Fibroblast of skin of left biceps (primary cell): ENCODE measurements at places on chromosomes 7 and 10.

- no peak for DNase-seq
These were observed 733.9 kb upstream of the ZWINT start for GRCh38 chr10:57094965-57095364.

GRCh38 chr7:92205987-92206386 lies 27.0 kb upstream of the LRRD1 start:
- DNase-seq = no peak

- no peak for DNase-seq
These were observed 7.6 kb upstream of the C10orf105 start for GRCh38 chr10:71727105-71727737.

- no peak for DNase-seq
These were observed 19.4 kb upstream of the EZH2 start for GRCh38 chr7:148903504-148903903.

GRCh38 chr10:29499993-29500537 lies 134.7 kb downstream of the SVIL start:
- no peak for DNase-seq

DNA sequence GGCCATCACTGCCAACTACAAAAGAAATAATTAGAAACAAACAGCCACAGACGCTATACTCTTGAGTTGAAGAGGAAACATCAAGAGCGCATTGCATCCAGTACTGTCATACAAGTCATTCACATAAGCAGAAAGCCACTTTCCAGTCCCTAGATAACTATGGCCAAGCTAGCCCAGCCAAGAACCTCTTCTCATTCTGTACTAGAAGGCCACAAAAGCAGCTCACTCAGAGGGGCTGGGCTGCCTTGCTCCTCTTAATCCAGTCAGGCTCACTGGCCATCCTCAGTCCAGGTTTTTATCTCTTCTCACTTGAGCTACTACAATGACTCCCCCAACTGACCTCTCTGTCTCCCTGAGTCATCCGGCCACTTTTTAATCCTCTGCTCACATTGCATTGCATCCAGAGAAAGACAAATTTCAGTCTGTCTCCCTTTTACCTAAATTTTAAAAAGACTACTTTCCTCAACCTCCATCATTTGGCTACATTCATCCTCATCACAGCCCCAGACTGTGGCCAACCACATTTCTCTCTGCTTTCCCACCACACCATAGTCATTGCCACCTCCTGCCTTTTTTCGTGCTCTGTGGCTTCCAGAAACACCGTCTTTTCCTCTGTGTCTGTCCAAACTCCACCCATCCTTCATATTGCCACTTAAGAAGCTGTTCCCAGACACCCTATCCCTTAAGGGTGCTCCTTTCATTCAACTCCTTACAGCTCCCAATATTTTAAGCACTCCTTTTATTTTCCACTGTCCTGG lies 25.0 kb downstream of the PPP1R3C start:
- no peak for DNase-seq

- no peak for DNase-seq
These were observed 32.9 kb downstream of the TACC2 start for GRCh38 chr10:122021828-122022227.

GRCh38 chr10:121531076-121531829 lies 67.0 kb downstream of the FGFR2 start:
- DNase-seq = no peak

GRCh38 chr7:22666732-22667131 lies 60.3 kb upstream of the IL6 start:
- DNase-seq = no peak

DNA sequence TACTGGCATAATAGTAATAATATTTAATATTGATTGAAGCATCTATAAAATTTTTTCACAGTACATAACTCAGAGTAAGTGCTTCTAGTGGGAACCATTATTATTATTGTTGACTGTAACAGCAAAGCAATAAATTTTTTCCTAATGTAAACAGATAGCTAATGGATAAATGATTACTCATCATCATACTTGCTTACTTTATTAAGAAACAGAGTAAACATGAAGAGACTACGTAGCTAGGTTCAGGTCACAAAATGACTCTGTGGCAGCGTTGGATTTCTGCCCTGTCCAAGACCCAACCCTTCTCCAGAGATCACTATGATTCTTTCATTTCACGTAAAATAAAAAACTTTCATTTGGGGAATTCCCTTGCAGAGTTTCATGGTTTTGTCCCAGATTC lies 8.3 kb upstream of the ABCB5 start:
- DNase-seq = no peak

DNA sequence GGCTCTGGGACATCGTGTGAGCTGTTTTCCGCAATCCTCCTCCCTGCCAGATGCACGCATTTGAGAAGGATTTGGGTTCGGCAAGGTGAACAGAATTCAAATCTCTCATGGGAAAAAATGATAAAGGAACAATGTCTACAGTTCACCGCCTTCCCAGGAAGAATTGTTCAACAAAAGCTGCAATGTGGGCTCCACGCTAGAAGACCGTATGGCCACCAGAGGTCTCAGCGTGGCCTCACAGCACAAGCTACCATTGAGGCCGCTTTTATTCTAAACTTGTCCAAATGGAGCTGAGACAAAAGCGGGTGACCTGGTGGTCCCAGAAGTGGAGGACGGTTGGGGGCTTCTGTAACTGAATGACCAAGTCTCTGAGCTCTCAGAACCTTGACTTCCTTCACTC lies 733.1 kb downstream of the PARD3 start:
- no peak for DNase-seq

DNA sequence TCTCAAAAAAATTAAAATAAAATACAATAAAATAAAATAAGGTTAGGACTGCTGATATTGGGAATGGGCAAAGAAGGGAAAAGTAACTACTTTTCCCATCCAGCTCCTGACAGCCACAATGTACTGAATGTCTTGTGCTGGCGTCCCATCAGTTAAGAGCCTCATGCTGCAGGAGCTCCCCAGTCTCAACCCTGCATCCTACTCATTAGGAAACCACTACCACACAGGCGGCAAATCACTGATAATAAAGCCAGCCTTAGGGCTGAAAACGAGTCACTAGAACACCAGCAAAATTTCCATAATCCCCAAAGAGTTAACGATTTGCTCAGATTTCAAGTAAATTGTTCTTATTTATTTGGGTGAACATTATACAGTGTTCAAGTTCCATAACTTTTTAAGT lies 4.3 kb downstream of the YWHAG start:
- DNase-seq = no peak

DNA sequence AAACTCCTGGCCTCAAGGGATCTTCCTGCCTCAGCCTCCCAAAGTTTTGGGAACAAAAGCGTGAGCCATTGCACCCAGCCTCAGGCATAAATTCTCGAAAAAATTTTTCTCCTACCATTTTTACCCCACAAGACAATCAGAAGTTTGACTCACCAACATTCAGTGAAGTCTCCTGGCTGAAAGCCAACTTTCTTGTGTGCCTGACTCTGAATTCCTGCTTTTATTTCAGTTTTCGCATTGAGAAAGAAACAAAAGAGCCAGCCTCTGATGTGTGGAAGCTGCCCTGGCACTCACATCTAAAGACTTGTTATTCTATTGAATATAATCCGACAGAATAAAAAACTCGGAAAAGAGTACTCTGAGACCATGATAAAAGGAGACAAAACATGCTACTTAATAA lies 402.9 kb downstream of the MAGI2 start:
- peak; percentile 2 for DNase-seq

- no peak for DNase-seq
These were observed 31.5 kb downstream of the CUL2 start for GRCh38 chr10:35058686-35059085.

DNA sequence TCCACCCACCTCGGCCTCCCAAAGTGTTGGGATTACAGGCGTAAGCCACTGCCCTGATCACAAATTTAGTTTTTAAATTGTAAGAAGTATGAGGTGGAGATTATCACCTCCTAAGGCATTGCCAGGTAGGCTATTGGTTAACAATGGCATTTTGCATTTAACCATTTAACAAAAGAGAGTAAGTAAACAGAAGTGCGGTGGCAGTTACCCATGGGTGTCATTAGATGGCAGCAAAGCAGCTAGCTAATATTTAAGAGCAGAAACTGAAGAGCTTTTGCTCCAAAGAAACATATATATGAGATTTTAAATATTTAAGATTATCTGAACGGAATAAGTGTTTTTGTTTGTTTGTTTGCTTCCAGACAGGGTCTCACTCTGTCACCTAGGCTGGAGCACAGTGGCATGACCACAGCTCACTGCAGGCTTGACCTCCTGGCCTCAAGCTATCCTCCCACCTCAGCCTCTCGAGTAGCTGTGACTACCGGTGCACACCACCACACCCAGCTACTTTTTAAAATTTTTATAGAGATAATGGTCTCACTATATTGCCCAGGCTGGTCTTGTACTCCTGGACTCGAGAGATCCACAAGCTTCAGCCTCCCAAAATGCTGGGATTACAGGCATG lies 325.5 kb upstream of the C7orf33 start:
- DNase-seq = no peak

GRCh38 chr7:86930554-86931307 lies 128.7 kb downstream of the ELAPOR2 start:
- no peak for DNase-seq
